SK-N-SH (cell line): ENCODE measurements at places on chromosomes 6 and 20. TPM values are rescaled to one million over a fixed set of nuclear protein-coding genes. Genes with fewer than 3 reads are reported as not detected.

The DEF6 gene
- 0.13 and 0.16 TPM in 2 replicates for polyA plus RNA-seq

The AKAP12 gene
- 46.5 and 48.4 TPM in 2 replicates for polyA plus RNA-seq

DNA sequence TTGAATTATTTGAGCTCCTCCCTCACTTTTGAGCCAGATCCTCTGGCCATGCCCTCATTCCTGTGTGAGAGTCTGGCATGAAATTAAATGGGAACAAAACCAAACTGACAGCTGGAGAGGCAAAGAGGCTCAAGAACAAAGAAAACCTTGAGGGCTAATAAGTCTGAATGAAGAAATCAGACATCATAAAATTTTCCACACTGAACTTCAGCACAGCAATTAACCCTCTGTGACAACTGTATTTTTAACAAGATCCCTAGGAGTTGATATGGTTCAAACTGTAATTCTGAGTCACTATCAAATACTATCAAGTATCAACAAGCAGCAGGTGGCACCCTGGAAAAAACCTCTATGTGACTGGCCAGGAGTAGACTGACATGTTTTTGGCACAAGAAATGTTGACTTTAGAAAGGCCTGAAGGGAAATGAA, 109.4 kb upstream of the EMILIN3 start:
- peak overlapping the region; percentile 10; the same call in 1 of the 2 replicates for H3K27ac ChIP-seq
- no peak overlapping the region for H3K4me3 ChIP-seq
- DNase-seq = no peak
- peaks cover 11% of the 10 kb centered on the region; the same call in 1 of the 2 replicates for H3K4me1 ChIP-seq

GRCh38 chr6:2385471-2385983, 140.1 kb upstream of the GMDS start:
- no peak for DNase-seq
- H3K36me3 ChIP-seq = no peaks in the 10 kb centered on the region
- H3K4me3 ChIP-seq = no peak overlapping the region
- H3K4me1 ChIP-seq = no peaks in the 10 kb centered on the region

DNA sequence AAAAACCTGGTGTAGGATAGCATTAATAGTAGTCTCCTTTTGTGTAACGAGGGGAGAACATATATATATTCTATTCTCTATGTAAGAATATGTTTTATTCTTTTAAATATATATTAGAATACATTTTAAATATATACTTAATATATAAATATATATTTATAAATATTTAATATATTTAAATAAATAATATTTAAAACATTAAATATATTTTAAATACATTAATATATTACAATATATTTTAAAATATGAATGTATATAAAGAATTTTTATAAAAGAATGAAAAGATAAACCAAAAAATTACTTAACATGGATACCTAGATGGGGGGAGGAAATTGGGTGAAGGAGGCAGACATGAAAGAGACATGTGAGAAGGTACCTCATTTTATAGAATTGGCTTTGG, 53.0 kb upstream of the ZNF831 start:
- no peaks in the 10 kb centered on the region for H3K27me3 ChIP-seq
- H3K4me3 ChIP-seq = no peak overlapping the region
- no peak overlapping the region for H3K27ac ChIP-seq
- DNase-seq = no peak
- H3K36me3 ChIP-seq = no peaks in the 10 kb centered on the region
- H3K4me1 ChIP-seq = no peaks in the 10 kb centered on the region

GRCh38 chr20:15603978-15604805, 969.1 kb downstream of the KIF16B start:
- no peak for DNase-seq
- H3K27me3 ChIP-seq = no peaks in the 10 kb centered on the region
- no peak overlapping the region for H3K4me3 ChIP-seq
- H3K36me3 ChIP-seq = no peaks in the 10 kb centered on the region
- no peak overlapping the region for H3K27ac ChIP-seq

GRCh38 chr20:31594558-31595379, 10.3 kb upstream of the ID1 start:
- DNase-seq = no peak
- H3K27ac ChIP-seq = peak overlapping the region; percentile 86
- peaks cover 10% of the 10 kb centered on the region; the same call in 1 of the 2 replicates for H3K4me1 ChIP-seq
- H3K4me3 ChIP-seq = no peak overlapping the region
- no peaks in the 10 kb centered on the region for H3K36me3 ChIP-seq

GRCh38 chr6:129416337-129416990, 293.5 kb downstream of the ARHGAP18 start:
- no peaks in the 10 kb centered on the region for H3K36me3 ChIP-seq
- no peaks in the 10 kb centered on the region for H3K4me1 ChIP-seq
- H3K27me3 ChIP-seq = no peaks in the 10 kb centered on the region
- H3K4me3 ChIP-seq = no peak overlapping the region
- no peak for DNase-seq

The CDH4 gene
- polyA plus RNA-seq = not detected in 2 replicates

The ISM1 gene
- not detected in 2 replicates for polyA plus RNA-seq

The RIOK1 gene
- polyA plus RNA-seq = 16.3 and 18.7 TPM in 2 replicates

DNA sequence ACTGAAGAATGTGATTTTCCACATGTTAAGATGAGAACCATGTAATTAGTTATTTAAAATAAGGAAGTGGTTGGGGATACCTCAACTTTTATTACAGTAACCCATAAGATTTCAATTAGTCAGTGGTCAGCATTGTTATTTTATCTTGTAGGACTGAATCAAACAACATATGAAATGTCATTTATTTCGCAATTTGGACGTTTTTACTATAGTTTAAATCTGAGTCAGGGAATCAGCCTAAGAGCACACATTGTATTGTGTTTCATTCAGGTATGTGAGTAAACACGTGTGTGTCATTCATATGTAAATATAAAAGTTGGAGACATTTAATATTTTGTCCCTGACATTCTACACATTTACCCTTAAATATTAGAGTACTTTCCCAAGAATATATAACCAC, 1418.7 kb downstream of the GRIK2 start:
- no peaks in the 10 kb centered on the region for H3K27me3 ChIP-seq
- no peaks in the 10 kb centered on the region for H3K4me1 ChIP-seq
- H3K27ac ChIP-seq = no peak overlapping the region

The COL9A1 gene
- polyA plus RNA-seq = 0.05 TPM in 1 of 2 replicates, not detected in the other

The LIN28B gene
- polyA plus RNA-seq = 0.67 and 0.91 TPM in 2 replicates

DNA sequence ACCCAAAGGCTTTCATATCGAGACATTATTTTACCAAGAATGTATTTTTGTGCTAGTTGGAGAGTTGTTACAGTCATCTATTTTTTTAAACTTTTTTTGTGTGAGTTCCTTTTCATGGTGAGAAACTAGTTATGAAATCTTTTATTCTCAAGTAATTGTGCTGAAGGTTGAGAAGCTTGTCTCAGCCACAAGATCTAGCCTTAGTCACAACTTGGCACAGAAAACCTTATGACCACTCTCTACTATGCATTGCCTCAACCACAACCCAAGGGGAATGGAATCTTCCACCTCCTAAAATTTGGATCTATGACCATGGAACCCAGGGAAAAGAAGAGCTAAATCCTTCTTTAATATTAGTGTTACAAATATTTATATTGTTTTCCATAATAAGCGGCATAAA, 58.5 kb downstream of the HS3ST5 start:
- no peak overlapping the region for H3K4me3 ChIP-seq
- no peaks in the 10 kb centered on the region for H3K27me3 ChIP-seq
- H3K27ac ChIP-seq = no peak overlapping the region
- H3K36me3 ChIP-seq = no peaks in the 10 kb centered on the region
- no peak for DNase-seq
- H3K4me1 ChIP-seq = no peaks in the 10 kb centered on the region

The ATAT1 gene
- polyA plus RNA-seq = 35.4 and 36.2 TPM in 2 replicates

DNA sequence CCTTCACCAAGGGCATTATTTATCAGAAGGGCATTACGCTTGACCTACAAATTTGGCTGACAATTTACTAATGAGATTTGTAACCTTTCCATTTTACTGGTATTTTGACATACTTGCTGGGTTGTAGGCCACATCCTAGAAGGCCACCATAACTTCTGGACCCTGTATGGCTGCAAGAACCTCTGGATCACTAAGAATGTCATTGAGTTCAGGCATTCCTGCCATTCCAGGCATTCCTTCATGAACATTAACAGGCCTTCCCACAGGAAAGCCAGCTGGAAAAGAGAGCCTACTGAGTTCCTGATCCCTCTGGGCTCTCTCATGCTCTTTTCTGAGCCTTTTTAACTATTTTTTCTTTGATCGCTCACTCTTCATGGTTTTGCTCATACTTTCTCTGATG, 28.4 kb upstream of the SLC35A1 start:
- no peak overlapping the region for H3K27ac ChIP-seq
- no peaks in the 10 kb centered on the region for H3K27me3 ChIP-seq
- DNase-seq = no peak
- no peaks in the 10 kb centered on the region for H3K4me1 ChIP-seq
- no peak overlapping the region for H3K4me3 ChIP-seq

The EYS gene
- 0.05 TPM in 1 of 2 replicates, not detected in the other for polyA plus RNA-seq

DNA sequence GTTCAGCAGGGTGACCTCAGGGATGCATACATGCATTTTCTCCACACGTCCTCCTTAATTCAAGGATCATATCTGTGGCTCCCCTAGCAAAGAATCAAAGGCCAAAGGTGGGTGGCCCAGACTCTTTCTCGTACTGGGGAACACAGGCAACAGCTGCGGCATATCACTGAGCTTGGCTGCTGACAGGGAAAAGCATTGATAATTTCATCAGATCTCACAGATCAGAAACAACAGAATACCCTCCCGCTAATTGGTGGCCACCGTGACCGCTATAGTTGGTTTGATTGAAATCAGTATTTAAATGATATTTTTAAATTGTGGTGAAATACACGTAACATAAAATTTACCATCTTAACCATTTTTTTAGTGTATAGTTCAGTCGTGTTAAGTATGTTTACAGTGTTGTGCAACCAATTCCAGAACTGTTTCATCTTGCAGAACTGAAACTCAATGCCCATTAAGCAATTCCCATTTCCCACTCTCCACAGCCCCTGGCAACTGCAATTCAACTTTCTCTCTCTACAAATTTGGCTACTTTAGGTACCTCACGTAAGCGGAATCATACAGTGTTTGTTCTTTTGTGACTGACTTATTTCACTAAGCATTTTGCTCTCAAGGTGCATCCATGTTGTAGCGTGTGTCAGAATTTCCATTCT, 74.7 kb upstream of the TMEM170B start:
- H3K27me3 ChIP-seq = no peaks in the 10 kb centered on the region
- no peak overlapping the region for H3K4me3 ChIP-seq
- H3K4me1 ChIP-seq = no peaks in the 10 kb centered on the region; the same call in 1 of the 2 replicates

DNA sequence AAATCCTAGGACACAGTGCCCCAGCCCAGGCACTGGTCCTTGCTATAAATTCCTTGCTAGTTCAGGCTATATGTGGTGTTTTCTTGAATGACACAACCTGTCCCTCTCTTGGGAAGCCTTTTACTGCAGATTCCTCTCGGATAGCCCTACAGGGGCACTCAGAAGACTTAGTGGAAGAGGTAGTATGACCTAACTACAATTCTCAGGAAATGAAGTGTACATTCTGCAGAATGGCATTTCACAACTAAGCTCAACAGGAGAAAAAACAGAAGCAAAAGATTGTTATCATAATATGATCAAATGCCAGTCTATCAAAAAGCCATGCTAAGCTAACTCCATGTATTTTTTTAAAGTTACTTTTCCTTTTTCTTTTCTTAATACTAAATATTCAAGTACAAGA, 66.3 kb upstream of the FBXL4 start:
- H3K4me1 ChIP-seq = no peaks in the 10 kb centered on the region
- no peaks in the 10 kb centered on the region for H3K27me3 ChIP-seq
- no peaks in the 10 kb centered on the region for H3K36me3 ChIP-seq
- DNase-seq = no peak
- H3K27ac ChIP-seq = no peak overlapping the region

- H3K36me3 ChIP-seq = no peaks in the 10 kb centered on the region
- no peak overlapping the region for H3K4me3 ChIP-seq
- no peak overlapping the region for H3K27ac ChIP-seq
- H3K27me3 ChIP-seq = no peaks in the 10 kb centered on the region
- no peak for DNase-seq
- no peaks in the 10 kb centered on the region for H3K4me1 ChIP-seq
These were observed 101.9 kb upstream of the LY86 start for GRCh38 chr6:6486595-6486994.

The OSTM1 gene
- polyA plus RNA-seq = 10.1 and 12.9 TPM in 2 replicates

DNA sequence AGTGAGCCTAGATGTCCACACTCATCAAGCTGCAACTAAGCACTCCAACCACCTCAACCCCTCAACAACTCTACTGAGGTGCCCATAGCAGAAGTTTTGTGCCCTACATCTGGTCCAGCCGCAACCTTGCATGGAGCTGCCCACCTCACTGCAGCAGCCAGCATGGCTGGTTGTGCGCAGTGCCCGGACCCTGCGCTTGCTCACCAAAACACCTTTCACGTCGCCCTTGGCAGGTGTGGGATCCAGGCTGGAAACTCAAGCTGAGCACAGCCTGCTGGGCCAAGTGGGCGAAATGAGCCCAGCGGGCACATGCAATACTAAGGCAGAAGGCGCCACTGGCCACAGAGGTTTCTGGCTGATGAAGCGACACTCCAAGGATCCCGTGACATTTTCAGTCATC, 902.4 kb downstream of the TBC1D32 start:
- no peak for DNase-seq
- no peaks in the 10 kb centered on the region for H3K27me3 ChIP-seq
- no peaks in the 10 kb centered on the region for H3K4me1 ChIP-seq
- H3K36me3 ChIP-seq = no peaks in the 10 kb centered on the region
- no peak overlapping the region for H3K27ac ChIP-seq

The EDN1 gene
- 1.3 TPM in 2 replicates for polyA plus RNA-seq

The HLA-DRA gene
- polyA plus RNA-seq = 0.10 TPM in 1 of 2 replicates, not detected in the other

The NMBR gene
- not detected in 2 replicates for polyA plus RNA-seq

DNA sequence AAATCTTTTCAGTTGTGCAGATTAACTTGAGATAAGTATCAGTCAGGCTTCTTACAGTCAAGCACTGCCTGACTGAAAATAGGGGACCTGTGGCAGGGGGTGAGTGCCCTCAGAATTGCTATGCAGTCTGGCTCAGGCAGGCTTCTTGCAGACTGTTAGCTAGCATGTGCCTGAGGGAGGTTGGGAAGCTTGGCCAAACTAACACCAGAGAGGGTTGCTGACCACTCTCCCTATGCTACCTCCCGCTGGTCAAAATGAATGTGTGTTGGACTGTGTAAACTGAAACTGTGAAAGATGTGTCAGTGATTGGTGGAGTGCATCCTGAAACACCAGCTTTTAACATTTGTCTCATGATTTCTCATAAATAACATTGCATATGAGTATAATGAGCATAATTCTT, 622.3 kb upstream of the IMPG1 start:
- no peak overlapping the region for H3K27ac ChIP-seq
- H3K4me3 ChIP-seq = no peak overlapping the region
- H3K4me1 ChIP-seq = no peaks in the 10 kb centered on the region
- no peak for DNase-seq
- no peaks in the 10 kb centered on the region for H3K36me3 ChIP-seq

DNA sequence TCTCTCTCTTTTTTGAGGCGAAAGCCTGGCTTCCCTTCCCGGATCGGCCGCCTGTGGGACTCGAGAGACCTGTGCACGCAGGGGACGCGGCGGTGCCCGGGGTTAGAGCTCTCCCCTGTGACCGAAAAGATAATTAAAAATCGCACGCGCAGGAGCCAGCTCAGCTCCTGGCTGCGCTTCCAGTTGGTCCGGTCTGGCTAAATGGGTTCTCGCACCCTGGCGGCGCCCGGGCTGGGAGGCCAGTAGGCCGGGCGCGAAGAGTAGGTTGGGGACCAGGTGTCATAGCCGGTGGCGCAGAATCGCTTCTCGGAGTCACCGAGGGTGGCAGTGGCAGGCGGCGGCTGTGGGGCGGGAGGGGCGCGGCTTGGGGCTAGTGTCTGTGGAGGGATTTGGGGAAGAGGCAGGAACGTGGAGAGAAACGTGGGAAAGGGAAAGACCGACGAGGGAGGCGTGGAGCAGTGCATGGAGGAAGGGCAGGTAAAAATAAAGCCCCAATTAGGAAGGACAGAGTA, 41.9 kb upstream of the SUPT3H start:
- H3K27me3 ChIP-seq = no peaks in the 10 kb centered on the region
- no peaks in the 10 kb centered on the region for H3K36me3 ChIP-seq
- peaks cover 16% of the 10 kb centered on the region; the same call in 1 of the 2 replicates for H3K4me1 ChIP-seq
- no peak overlapping the region for H3K27ac ChIP-seq
- H3K4me3 ChIP-seq = peak overlapping the region; percentile 61; the same call in 1 of the 2 replicates
- peak; percentile 55 for DNase-seq
